ENCODE measurements at places on chromosomes 4 and X. TPM values are rescaled to one million over a fixed set of nuclear protein-coding genes. Genes with fewer than 3 reads are reported as not detected.

Gene SLC6A8
- total RNA-seq: 2.2 TPM

Gene TCEAL7
- total RNA-seq: not detected

GRCh38 chrX:39972340-39972739 lies 125.4 kb downstream of the BCOR start:
- DNase-seq: no peak

DNA sequence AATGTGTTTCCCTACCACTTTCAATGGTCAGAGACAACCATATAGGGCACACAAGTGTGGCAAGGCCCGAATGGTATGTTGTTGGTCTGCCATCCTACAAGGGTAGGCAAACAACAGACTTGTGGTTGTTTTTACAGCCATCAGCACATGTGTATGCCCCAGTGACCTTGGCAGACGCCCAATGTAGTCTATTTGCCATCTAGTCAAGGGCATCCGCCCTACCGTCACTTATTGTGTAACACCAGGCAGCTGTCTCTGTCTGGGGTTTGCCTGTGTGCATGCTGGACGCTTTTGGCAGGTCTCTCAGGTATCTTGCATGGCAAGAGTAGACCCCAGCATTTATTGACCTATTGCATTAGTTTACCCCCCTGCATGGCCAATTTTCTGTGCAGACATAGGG lies 1145.5 kb upstream of the POU3F4 start:
- DNase-seq: no peak

GRCh38 chrX:2243913-2244460 lies 256.8 kb downstream of the DHRSX start:
- no peak for DNase-seq

DNA sequence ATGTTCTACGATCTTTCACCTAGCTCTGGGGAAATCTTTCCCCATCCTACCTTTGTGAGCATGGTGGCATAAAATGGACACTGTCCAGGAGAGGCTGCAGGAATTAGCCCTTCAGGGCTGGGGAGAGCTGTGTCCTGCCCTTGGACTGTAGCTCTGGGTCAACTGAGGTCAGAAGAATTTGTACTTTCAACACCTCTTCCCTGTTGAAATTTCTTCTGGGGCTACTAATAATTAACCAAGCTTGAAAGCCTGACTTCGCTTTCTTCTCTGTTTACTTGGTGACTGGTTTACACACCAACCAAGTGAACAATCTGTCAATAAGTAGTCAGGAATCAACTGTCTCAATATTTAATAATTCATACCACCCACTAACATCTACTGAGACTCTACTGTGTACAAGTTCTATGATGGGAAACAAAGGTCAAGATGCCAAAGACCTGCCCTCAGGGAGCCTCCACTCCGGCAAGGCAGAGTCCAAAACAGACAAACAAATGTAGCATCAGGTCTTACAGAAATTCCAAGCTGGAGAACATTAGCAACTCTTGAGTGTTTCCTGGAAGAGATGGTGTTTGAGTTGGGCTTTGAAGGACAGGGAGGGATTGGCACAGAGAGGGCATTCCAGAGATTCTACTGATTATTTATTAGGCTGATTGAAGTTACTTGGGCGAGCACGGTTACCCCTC lies 113.1 kb downstream of the ENPP6 start:
- no peak for DNase-seq

- no peak for DNase-seq
Observed at GRCh38 chrX:74179071-74179470, 124.9 kb upstream of the ZCCHC13 start.

Gene FAT1
- not detected for total RNA-seq

- no peak for DNase-seq
Observed at GRCh38 chrX:29617725-29618124, 597.6 kb upstream of the MAGEB2 start.

DNA sequence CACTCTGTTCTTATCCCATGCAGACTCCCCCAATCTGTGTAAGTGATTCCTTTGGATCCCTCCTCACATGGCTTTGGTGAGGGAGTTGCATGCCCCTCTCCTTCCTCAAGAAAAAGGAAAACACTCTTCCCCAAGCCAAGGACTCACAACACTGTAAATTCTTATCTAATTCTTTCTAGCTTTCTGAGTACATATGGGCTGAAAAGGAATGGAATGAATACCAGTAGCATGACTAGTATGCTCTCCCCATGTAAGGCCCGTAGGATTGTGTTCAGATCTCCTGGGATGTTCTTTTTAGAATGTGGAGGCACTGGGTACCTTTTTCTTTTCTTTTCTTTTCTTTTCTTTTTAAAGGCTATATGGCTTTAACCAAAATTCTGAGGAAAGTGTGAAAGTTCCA lies 17.0 kb upstream of the MAGED1 start:
- DNase-seq: no peak

Data from activated naive CD4-positive, alpha-beta T cell treated with anti-CD3 and anti-CD28 coated beads, Interleukin-2, amount 50 U/mL, for 72 hours (primary cell).